Activated naive CD4-positive, alpha-beta T cell treated with anti-CD3 and anti-CD28 coated beads, Interleukin-2, amount 50 U/mL, for 72 hours (primary cell): ENCODE measurements at places on chromosomes 5 and 9. TPM values are rescaled to one million over a fixed set of nuclear protein-coding genes. Genes with fewer than 3 reads are reported as not detected.

Gene EXD3
- 14.8 TPM for total RNA-seq

Gene NEURL1B
- total RNA-seq: 0.23 TPM

Gene SNCAIP
- not detected for total RNA-seq

Gene PDCD1LG2
- 0.87 TPM for total RNA-seq

Gene ZNF608
- total RNA-seq: not detected

Gene ABO
- total RNA-seq: not detected

Gene MARCHF3
- 4.8 TPM for total RNA-seq

Gene FOXD4L5
- total RNA-seq: 0.16 TPM
